ENCODE measurements at places on chromosomes 3 and 15.
A peak's percentile ranks its signal among the peaks of the same experiment; 100 is the strongest.

- peak; percentile 84 for DNase-seq
Measured at GRCh38 chr3:71582612-71583565, 639 bp downstream of the FOXP1 start.

GRCh38 chr3:131883086-131883485 is 151.7 kb downstream of the CPNE4 start:
- DNase-seq, result no peak

DNA sequence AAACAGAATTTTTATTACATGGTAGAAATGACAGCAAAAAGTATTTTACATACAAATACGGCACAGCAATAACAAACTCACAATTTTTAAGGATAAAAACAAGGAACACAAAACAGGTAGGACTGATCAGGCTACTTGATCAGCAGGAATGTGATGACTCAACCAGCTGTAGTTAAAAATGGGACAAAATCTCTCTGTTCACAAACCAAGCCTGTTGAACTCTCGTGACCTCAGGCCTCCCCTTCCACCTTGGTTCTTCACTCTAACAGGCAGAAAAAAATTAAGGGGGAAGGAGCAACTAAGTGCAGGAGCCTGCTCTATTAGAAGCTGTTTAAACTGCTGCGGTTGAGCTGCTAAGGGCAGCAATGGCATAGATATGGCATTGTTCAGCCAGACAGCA is 18.7 kb downstream of the FBXL22 start:
- DNase-seq, result no peak

DNA sequence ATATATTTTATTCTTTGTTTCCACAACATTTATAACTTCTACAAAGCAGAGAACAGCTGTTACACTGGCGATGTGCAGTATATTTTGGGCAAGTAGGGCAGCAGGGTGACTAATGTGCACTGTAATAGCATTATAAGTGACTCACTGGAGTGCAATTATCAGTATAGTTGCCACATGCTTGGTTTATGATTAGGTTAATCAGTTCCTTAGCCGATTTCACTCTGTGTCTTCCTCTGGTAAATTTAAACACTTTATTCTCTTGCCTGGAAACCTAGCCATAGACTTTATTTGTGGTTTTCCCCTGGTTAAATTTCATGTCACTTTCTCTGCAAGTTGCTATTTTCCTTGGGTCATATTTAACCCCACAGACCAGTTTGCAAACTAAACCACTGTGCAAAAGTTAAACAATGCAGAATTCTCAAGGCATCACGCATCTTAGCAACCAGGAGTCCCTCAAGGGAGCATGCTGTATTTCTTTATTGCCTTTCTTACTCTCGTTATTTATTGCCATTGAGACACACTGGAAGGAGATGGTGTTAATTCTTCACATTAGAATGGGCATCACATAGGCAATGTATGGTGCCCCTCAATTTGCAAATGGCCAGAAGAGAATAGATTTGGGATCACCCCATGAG is 690.2 kb upstream of the DPPA4 start:
- no peak for DNase-seq

DNA sequence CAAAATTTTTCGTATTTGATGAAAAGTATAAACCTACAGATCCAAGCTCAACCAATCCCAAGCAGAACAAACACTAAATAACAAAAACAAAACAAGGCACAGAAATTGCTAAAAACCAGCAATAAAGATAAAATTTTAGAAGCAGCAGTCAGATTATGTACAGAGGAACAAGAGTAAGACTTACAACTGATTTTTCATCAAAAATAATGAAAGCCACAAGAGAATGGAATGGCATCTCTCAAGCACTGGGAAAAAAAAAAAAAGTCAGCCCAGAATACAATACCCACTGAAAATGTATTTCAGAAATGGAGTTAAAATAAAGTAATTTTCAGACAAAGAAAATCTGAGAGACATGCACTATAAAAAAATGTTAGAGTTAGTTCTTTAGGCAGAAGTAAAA is 27.0 kb downstream of the GPR156 start:
- DNase-seq, result no peak

DNA sequence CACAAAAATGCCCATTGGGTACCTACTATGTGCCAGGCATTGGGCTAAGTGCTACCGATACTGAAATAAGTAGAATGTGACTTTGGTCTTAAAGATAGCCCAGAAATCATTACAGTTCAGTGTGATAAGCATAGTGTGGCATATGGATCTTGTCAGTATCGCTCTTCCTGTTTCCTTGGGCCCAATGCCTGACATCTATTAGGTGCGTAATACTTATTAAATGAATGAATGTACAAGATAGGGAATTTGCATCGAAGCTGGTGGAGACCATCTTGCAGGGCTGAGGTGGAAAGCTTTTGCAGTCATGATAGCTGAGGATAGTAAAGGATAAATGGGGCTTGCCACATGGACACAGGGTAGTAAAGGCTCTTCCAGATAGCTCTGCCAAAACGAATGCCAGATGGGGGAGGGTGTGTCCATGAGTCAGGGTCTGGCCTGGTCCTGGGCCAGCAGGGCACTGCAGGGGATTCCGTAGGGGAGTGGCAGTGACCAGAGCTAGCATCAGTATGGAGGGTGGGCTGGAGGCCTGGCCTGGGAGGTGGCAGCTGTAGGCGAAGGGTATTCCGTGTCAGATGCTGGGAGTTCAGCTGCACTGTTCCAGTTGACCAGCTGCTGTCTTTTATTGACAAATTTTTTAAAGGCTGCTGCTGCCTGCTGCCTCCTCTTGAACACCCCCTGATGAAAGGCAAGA is 23.5 kb downstream of the TSEN2 start:
- DNase-seq, result no peak

GRCh38 chr3:194329583-194329965 is 21.6 kb downstream of the CPN2 start:
- no peak for DNase-seq

All from hematopoietic multipotent progenitor cell treated with erythropoietin and hydrocortisone succinate and interleukin-3 and kit ligand, for 6 days (in vitro differentiated cells).